Small intestine (tissue), 16 donors: ENCODE measurements at places on chromosomes 2 and 18. TPM values are rescaled to one million over a fixed set of nuclear protein-coding genes. Genes with fewer than 3 reads are reported as not detected.

DNA sequence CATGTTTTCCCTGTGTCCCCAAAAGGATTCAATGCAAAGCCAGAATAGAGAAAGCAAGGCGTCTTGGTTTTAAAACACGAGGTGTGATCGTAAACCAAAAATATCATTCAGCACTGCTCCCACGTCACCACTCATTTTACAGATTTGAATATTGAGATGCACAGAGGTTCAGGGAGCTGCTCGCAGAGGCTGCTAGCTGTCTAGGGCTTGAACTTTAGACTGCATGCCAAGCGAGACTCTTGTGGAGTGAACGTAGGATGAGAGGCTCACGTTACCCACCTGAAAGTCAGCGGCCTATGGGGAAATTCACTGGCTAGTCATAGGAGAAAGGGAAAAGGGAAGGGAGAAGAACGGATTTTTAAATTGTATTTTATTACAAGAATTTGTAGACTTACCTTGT lies 130.1 kb downstream of the MBP start:
- DNase-seq, result no peak

GRCh38 chr2:125427721-125428315 lies 1228.1 kb upstream of the GYPC start:
- DNase-seq, result no peak

DNA sequence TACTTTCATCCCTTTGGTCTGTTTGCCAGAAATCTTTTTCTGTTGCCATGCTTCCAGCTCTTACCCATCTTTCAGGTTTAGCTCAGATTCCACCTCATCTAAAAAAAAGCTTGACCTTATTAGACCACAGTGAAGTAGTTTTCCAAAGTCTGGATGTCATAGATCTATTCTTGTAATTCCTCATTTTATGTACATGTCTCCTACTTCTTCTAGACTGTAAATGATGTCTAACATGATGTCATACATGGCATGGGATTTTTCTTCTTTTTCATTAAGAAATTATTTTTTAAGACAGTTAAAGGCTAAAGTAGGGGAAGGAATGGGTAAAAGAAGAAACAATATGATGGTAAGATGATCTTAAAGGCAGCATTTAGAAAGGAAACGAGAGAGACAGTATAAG lies 11.3 kb downstream of the GLS start:
- no peak for DNase-seq

Gene FAM228A
- polyA plus RNA-seq, result 0.16 TPM

Gene LRRC30
- not detected for polyA plus RNA-seq

Gene TFCP2L1
- polyA plus RNA-seq, result 0.22 TPM

DNA sequence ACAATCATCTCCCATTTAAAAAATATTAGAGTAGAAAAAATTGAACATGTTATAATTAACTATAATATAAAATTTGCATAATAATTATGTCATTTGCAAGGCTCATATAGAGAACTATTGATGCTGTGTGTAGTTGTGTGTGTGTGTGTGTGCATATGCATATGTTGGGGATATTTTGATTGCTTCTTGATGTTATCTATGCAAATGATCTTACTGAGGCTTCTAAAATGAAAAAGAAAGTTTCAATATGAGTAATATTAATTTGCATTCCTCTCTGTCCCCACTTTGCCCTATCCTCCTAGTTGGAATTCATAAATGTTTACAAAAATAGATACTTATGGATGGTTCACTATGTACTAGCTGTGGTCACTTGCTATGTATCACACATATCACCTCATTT lies 523.3 kb downstream of the TRIB2 start:
- no peak for DNase-seq

Gene ZSWIM2
- 0.03 TPM for polyA plus RNA-seq

GRCh38 chr18:59686260-59686659 lies 11.0 kb downstream of the CCBE1 start:
- DNase-seq, result no peak

Gene VIT
- 7.5 TPM for polyA plus RNA-seq

Gene PIEZO2
- 1.8 TPM for polyA plus RNA-seq

DNA sequence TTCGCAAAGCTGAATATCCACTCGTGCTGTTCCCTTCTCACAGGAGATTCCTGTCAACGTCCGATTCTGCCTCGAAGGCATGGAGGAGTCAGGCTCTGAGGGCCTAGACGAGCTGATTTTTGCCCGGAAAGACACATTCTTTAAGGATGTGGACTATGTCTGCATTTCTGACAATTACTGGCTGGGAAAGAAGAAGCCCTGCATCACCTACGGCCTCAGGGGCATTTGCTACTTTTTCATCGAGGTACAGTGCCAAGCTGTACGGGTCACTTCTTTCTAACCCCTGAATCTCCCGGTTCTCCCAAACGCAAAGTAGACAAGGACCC lies 14.6 kb downstream of the CNDP2 start:
- no peak for DNase-seq

Gene BOLL
- not detected for polyA plus RNA-seq

Gene CRYGD
- polyA plus RNA-seq, result 0.15 TPM

DNA sequence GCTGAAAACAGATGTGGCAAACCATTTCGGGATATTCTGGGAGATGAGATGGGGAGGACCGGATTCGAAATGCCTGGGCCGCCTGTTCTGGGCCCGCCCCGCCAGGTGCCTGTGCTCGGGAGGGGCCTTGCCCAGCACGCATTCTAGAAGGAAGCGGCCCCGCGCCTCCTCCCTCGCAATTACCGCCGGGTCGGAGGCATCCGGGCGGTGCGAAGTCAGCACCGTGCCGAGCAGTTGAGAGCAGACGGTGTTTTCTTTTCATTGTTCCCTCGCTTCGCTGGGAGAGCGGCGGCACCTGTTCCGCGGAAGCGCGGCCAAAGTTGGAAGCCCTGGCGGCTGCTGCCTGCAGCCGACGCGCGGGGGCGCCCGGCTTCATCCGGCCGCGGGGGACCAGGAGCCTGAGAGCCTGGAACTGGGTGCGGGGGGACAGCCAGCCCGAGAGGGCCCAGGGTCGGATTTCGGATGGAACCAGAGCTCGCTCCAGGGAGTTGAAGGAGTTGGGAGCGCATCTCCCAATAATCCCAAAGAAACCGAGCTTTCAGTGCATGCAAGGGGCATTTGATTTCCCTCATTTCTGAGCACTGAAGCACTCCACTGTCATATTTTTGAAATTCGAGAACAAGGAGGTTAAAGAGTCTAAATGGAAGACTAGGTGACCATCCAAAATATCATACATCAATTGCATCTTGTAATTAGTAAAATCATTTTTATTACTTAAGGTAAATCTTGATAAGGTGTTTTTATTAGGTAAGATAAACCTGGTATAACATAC lies 241.8 kb upstream of the RAB12 start:
- DNase-seq, result peak; percentile 45

DNA sequence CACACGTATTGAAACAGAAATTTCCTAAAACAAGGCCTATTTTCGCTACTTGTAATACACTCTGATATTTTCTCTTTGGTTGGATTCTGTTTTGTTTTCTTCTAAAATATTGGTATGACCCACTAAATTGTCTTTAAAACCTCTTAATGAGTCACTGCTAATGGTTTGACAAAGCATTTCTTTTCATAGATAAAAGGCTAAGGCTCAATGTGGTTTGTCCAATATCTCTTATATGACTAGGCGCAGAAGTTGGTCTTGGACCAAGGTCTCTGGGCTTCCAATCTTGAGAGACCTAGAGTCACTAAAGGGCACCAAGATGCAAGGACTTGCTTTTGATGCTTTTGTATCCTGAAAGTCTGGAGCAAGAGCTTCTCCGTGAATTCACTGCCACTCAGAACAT lies 498.2 kb upstream of the TCF4 start:
- no peak for DNase-seq

DNA sequence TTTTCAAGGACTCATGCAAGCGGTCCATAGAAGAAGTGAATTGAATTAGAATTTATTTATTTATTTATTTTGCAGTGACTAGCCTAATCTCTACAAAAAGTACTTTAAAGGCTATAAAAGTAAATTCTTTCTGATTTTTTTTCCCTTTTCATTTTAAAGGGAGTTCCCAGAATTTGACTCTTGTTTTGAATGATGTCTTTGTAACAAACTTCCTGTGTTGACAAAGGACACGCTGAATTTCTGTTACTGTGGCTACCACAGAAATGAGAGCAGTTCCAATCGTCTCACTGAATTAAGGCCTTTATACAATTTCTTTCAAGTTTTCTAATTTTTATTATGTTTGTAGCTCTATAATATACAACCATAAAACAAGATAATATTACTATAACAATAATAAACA lies 46.3 kb upstream of the LPIN2 start:
- DNase-seq, result peak; percentile 46

GRCh38 chr18:71209944-71210343 lies 921.1 kb downstream of the SOCS6 start:
- no peak for DNase-seq

Gene DGUOK
- 107 TPM for polyA plus RNA-seq

Gene REG3A
- polyA plus RNA-seq, result 11,127 TPM
